T-cell (primary cell): ENCODE measurements at places on chromosomes 3 and 15. TPM values are rescaled to one million over a fixed set of nuclear protein-coding genes. Genes with fewer than 3 reads are reported as not detected.

DNA sequence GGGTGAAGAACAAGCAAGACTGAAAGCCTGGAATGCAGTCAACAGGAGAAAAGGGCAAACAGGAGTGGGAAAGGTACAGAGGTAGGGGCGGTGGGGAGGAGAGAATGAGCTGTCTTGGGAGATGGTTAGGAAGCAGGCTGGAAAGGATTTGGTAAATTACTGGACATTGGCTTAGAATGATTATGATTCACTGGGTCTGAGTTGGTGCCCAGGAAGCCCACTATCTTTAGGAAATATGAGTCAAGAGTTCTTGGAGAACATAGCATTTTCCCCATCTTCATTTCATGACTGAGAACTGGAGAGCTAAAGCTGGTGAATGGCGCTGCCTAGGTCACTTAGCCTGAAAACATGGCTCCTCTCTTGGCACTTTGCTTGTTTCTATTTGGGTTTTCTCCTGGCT is 74.7 kb upstream of the C3orf80 start:
- DNase-seq, result no peak

DNA sequence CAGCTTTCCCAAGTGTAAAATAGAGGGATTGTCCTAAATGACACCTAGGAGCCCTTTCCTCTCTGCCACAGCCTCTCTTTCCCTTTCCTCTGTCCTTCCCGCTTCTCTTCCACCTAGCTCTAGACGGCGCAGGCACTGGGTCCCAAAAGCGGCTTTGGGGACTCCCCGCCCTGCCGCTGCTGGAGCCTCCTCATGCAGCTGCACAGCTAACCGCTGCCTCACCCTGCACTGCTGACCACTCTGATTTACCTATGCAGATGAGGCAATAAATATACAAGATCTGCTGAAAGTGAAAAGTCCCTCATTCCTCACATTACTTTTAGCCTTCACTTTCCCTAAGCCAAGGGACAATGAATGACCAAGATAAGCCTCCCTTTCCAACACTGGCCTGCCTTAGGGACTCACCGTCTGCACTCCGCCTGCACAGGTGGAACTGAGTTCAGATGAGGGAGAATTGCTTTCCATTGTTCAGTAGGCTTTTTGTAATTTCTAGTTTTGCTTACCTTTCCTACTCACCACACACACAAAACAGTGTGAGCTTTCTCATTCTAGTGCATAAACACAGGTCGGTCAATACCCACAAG is 197.5 kb upstream of the BCL6 start:
- DNase-seq, result no peak

DNA sequence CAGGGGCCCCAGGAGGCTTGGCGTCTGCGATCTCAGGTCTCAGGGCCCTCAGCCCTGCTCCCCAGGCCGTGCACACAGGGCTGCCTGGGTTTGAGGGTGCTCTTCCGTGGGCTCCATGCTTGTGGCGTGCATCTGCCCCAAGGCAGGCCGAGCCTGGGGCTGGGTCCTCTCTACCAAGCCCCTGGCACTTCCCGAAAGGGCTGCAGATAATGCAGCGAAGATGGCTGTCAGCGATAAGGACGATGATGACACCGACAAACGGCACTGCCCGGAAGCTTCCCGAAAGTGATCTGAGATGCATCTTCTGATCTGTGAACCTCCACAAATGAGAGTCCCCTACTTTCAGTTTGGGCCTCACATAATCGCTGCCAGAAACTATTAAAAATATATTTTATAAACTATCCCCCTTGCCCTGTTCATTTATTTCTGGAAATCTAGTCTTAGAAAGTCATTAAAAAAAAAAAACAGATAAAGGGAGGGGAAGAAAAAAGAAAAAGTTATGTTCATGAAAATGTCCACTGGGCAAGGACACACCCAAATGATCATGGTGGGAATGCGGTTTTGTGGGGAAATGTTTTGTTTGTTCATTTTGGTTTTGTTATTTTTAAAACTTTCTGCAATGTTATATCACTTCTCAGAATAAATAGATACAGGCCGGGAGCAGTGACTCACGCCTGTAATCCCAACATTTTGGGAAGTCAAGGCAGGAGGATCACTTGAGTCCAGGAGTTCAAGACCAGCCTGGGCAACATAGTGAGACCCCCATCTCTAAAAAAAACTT is 51.5 kb downstream of the RPN1 start:
- no peak for DNase-seq

DNA sequence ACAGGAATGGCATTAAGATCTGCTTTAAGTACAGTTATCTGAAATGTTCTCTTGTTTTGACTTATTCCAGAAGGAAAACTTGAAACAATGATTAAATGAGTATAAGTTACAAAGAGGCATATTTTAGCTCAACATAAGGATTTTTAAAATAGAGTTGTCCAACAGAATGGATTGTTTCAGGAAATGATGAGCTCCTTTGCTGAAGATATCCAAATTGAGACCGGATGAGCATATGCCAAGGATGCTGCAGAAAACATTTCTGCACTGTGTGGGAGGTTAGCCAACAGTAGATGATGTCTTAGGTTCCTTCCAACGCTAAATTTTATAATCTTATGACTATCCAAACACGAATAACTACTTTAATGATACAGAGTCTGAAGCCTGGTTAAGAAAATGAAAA is 226.5 kb upstream of the NANOGP8 start:
- DNase-seq, result no peak

DNA sequence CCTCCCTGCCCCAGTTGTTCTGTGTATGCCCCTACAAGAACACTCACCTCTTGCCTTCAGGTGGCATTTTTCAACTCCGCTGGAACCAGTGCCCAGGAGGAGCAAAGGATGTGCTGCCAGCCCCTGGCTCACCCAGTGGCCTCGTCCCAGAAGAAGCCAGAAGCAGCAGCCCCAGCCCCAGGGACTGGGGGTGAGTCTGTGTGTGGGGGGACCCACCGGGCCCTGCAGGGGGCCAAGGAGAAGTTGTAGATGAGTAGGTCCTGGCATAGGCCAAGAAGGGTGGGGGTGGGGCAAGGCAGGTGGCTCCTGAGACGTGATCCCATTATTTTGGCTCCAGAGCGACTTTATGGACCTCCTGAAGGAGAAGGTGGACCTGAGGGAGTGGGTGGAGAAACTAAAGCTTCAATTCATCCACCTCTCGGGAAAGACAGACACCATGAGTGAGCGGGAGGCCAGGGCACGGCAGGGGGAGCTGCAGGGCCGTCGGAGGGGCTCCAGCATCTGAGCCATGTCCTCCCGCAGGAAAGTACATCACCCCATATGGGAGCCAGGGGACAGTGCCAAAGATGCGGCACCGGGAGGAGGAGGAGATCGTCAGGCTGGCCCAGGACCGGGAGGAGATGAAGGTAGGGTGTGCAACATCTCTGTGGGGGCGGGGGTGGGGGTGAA is 29.3 kb downstream of the NGRN start:
- DNase-seq, result no peak

DNA sequence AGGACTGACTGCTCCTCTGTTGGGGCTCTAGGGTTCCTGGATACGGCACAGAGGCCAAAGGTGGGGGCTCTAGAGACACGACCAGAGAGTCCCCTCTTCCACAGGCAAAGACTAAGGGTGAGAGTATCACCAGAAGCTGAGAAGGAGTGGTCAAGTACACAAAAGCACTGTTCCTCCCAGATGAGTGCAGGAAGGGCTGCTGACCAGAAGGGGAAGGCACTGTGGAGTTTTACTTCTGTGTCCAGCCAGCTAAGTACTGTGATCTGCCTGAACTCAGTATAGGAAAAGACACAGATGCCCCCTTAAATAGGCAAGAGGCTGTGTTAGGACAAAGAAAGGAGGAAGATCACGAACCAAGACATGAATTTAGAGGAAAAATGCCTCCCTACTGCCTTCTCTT is 11.7 kb downstream of the MRPS11 start:
- no peak for DNase-seq

- DNase-seq, result no peak
Observed at GRCh38 chr15:53448232-53449015, 311.0 kb downstream of the WDR72 start.

GRCh38 chr3:134743006-134743405 is 52.1 kb upstream of the EPHB1 start:
- no peak for DNase-seq

- DNase-seq, result no peak
Observed at GRCh38 chr15:101022306-101022705, 103.1 kb downstream of the LRRK1 start.

- no peak for DNase-seq
Observed at GRCh38 chr15:58167095-58167691, 29.0 kb downstream of the AQP9 start.

The STX19 gene
- total RNA-seq, result not detected

The ZNF660 gene
- total RNA-seq, result 0.47 TPM

The MAP2K5 gene
- total RNA-seq, result 35.5 TPM

The ARIH2 gene
- total RNA-seq, result 146 TPM

The RHOA gene
- 269 TPM for total RNA-seq

The GOLGA6L6 gene
- total RNA-seq, result not detected
